ENCODE measurements at places on chromosomes 7 and 10.

GRCh38 chr10:133238466-133238804, 780 bp downstream of the VENTX start:
- DNase-seq = no peak

DNA sequence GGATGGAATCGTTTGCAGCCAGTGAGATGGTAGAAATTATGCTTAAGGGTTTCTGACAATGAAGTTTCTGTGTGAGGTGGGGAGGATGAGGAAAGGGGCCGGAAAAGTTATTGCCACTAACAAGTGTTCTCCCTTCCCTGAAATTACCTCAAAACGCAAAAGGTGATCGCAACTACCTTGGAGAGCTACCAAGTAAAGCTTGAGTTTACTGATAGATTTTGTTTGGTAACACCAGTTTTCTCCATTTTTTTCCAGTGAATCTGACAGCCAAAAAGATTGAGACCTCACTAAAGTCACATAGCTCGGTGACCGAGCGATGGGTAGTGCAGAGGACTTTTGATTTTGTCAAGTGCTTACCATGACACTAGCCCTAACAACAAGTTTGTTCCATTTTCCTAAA, 1.6 kb downstream of the SUV39H2 start:
- no peak for DNase-seq

- no peak for DNase-seq
These were observed 24.5 kb upstream of the CELF2 start for GRCh38 chr10:10992961-10993714.

GRCh38 chr7:37230221-37230620, 218.4 kb downstream of the ELMO1 start:
- DNase-seq = peak; percentile 36

- DNase-seq = no peak
These were observed 81.2 kb upstream of the ITGB1 start for GRCh38 chr10:33039181-33039580.

DNA sequence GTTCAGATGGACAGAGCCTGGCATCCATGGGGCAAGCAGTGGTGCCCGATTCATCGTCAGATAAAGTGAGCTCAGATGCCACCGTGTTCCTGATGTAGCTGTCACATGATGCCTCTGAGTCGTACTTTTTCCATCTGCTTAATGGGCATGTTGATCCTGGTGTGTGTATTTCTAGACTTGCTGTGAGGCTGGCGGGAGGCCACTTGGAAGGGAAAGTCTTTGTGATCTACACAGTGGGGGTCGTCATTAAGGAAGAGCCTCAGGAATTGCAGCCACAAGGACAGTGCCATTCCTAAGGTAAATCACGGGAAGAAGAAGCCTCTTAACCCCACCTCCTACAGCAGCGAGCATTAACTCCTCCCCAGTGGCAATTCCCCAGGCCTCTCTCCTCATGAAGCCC, 63.0 kb downstream of the RGS10 start:
- no peak for DNase-seq

DNA sequence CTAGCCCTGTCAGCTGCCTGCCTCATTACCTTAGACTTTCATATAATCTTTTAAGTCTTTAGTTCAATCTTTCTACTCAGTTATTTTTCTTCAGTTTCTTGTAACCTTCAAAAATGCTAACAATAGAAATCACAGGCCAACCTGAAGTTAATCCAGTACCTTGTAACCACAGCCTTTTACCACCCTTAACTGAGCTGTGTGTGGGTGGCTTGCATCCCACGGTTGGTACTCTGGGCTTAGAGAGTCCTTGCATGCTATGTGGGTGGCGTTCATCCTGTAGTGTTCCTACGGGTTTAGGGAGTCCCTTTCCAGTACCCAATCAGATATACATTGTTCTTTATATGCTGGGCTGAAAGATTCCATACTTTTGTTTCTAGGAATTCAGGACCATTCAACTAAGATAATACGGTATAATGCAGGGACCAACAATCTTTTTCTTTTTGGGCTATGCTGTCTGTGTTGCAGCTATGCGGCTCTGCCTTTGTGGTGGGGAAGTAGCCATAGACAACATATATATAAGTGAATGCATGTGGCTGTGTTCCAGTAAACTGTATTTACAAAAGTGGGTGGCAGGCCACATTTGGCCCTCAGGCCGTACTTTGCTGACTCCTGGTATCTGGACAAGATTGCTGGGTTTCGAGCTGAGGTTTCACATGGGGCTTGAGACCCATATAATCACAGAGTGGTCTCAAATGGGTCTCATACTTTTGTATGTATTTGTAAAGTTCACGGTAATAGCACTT, 280.8 kb upstream of the LRGUK start:
- no peak for DNase-seq

DNA sequence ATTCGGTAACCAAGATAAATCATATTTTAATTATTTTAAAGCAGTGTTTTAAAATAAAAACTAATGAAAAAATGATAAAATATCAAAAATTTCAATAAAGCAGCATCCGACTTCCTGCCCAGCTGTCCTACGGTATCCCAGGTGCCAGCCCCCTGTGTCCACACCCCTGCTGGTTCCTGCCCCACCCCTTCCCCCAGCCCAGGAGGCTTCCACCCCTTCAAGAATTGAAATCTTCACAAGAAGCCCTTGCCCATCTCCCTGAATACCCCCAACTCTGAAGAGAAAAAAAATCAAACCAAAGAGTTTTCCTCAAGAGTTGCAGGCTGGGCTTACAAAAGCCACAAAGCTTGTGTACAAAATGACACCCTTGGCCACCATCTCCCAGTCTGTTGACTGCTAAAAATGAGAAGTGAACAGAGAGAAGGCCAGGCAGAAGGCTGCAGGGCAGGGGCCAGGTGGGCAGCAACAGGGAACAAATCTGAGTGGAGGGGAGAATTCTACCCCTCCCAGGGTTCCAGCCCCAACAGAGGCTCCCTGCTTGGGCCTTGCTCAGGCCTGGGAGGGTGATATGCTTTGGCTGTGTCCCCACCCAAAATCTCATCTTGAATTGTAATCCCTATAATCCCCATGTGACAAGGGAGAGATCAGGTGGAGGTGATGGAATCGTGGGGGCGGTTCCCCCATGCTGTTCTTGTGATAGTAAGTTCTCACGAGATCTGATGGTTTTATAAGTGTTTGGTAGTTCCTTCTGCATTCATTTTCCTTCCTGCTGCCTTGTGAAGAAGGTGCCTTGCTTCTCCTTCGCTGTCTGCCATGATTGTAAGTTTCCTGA, 14.5 kb downstream of the GPRIN2 start:
- DNase-seq = no peak

- DNase-seq = no peak
These were observed 821.4 kb downstream of the CCSER2 start for GRCh38 chr10:85149766-85150165.

- DNase-seq = no peak
These were observed 48.7 kb downstream of the IKZF1 start for GRCh38 chr7:50353201-50353600.

DNA sequence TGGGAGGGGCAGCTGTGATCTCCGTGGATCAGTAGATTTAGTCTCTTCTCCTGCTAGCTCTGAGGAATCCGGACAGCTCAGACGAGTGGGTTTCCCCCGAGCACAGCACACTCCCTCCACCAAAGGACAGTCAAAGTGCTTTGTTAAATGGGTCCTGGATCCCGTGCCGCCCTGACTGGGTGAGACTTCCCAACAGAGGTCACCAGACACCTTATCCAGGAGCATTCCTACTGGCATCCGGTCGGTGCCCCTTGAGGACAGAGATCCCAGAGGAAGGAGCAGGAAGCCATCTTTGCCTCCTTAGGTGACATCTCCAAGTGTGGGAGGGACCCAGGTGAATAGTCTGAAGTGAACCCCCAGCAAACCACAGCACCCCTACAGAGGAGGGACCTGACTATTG, 1148.9 kb downstream of the CNTNAP2 start:
- DNase-seq = no peak

GRCh38 chr10:20040012-20040411, 223.8 kb downstream of the PLXDC2 start:
- DNase-seq = no peak

DNA sequence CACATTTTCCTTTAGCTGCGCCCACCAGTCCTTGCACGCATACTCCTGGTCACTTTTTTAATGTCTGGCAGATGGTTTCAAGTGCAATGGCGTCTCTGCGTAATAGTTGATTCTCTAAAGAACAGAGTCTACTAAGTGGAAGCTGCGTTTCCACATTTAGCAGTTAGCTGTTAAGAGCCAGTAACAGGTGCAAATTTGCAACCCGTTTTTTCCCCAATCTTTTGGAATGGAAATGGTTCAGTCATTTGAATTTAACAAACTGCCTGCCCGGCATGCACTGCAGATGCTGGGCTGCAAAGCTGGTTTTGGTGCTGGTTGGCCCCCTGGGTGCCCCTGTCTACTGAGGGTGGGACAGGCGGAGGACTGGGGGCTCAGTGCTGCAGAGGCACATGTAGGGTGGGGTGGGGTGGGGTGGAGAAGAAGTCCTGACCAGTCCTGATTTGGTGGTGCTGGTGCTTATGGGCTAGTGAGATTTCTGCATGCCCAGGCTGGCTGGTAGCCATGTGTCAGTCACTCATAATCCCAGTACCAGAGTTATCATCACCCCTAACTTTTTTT, 43.9 kb downstream of the CUX1 start:
- DNase-seq = no peak

GRCh38 chr10:103147645-103148044, 45.4 kb downstream of the NT5C2 start:
- no peak for DNase-seq

DNA sequence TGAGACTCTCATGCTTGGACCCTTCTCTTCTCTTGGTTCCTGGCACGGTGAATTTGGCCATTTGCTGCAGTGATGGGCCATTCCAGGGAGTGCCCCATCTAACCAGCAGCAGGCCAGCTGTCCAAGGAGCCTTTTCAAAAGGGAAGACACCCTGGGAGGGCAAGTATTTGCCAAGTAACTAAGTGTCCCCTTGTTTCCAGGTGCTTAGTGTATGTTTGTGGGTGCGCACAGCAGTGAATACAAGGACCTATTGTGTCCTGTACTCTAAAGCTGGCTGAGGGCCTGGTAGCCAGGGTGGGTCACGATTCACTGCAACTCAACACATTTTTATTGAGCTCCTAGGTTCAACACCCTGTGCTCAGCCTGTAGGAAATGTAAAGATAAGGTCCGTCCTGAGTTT, 348.8 kb downstream of the RNLS start:
- DNase-seq = no peak

GRCh38 chr10:103828587-103829197, 26.7 kb downstream of the SH3PXD2A start:
- no peak for DNase-seq

DNA sequence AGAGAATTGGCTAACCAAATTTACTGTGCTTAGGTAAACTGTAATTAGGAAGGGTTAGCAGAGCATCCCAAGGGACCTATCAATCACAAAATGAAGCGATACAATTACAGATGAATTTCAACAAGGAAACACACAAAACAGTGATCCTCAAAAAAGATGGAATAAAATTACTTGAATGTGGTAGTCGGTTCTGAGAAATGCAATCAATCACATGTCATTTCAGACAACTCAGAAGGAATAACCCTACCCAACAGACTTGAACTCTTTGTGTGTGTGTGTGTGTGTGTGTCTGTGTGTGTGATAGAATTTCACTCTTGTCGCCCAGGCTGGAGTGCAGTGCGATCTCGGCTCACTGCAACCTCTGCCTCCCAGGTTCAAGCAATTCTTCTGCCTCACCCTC, 43.5 kb downstream of the ST8SIA6 start:
- no peak for DNase-seq

DNA sequence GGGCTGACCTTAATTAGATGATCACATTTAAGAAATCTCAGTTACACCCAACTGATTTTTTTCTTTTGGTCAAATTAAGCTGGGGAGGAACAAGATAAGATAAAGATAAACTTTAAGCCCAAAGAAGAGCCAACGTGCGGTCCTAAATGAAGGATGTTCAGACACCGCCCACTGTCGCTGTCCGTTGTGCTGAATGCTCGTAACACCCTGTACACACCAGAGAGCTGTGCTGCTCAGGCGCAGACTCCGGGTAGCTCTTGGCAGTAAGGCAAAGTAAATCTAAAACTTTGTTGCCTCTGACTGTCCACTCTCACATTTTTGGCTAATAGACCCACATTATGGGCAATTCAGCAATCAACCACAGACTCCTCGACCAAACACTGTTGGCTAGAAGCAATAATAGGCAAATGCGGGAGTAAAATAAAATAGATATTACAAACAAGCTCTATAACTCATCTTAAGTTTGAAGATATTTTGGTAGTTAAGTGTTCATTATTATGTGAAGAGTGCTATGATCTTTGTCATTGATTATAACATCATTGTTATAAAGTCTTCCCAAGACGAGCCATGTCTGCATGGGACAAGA, 57.1 kb downstream of the PLPP4 start:
- DNase-seq = no peak

- DNase-seq = no peak
These were observed 54.6 kb downstream of the MRPL32 start for GRCh38 chr7:42986781-42987248.

GRCh38 chr7:106166651-106167342, 54.7 kb upstream of the SYPL1 start:
- peak; percentile 41 for DNase-seq

DNA sequence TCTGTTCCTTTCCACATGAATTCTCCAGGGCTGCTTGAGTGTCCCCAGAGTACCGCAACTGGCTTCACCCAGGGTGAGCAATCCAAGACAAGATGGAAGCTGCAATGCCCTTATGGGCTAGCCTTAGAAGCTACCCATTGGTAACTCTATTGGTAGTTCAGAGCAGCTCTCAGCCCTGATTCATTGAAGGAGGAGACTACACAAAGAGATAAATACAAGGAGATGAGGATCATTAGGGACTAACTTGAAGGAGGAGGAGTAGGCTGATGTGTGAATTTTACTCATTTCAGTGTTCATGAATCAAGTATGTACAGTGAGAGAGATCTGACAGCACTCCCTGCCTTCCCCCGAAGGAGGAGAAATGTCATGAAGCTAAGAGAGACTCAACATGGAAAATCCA, 124.0 kb downstream of the REEP3 start:
- no peak for DNase-seq

- DNase-seq = no peak
These were observed 97.7 kb upstream of the CDK6 start for GRCh38 chr7:92934096-92934495.

GRCh38 chr10:120979435-120980278, 128.5 kb downstream of the WDR11 start:
- DNase-seq = peak; percentile 82

- DNase-seq = no peak
These were observed 767 bp downstream of the TACR2 start for GRCh38 chr10:69415951-69416350.

Data from NCI-H510A treated with DMSO at 0.1 percent for 48 hours (cell line).